ENCODE measurements at places on chromosomes 5 and 9.
A peak's percentile ranks its signal among the peaks of the same experiment; 100 is the strongest.

DNA sequence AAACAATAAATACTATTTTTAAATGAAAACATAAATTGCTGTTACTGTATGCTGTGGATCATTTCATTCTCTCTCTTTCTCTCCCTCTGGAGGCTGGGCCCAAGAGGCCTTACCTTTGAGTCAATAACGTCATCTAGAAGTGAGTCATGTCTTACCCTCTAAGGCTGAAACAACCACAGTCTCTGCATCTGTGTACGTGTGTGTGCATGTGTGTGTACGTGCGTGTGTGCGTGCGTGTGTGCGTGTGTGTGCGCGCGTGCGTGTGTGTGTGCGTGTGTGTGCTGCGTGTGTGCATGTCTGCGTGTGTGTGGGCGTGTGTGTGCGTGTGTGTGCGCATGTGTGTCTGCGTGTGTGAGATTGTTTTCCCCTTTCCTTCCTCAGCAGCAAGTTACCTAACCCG is 13.6 kb upstream of the IL17B start:
- peak; percentile 82 for DNase-seq

DNA sequence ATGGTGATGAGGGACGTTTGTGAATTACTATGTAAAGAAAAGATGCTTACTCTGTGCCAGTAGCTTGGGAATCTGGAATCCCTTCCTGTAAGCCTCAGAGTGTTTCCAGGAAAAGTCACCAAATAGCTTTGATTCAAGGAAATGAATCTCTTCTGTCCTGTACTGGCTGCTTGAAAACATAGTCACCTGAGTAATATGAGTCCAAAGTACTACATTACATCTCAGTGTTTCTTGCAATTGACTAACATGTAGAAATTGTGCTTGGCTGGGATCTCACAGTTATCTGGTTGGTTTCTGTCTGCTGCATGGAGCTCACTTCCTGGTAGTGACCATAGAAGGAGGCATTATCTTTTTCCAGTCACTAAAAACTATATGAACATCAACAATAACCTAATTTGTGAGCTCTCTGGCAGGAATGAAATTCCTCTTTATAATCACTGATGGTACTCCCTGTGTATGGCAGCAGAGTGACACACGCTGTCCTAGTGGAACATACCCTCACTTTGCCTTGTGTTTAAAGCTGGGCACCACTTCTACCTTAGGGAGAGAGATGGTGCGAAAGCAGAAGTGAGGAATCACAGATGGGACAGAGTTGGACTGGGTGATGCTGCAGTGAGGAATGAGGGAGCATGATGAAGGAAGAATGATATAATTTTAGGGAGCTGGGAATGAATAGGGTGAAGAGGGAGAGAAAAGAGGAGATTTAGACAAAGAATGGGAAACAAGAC is 568.5 kb downstream of the RAB3C start:
- DNase-seq, result no peak

DNA sequence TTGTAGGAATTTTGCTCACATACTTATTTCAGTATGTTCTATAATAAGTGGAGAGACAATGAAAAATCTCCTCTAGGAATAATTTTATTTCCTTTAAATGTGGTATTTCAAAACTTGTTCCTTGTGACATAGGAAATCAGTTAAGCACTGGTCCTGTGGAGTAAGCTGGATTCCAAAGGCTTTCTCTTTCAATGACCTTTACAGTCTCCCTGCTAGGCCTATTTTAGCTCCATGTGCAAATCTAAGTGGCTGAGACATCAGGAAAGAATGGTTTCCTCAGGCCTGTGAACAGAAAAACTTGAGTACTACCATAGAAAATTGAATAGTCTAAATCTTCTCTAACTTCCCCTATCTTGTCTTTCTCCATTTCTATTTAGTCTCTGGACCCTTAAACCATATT is 514.2 kb upstream of the TLE4 start:
- peak; percentile 15 for DNase-seq

DNA sequence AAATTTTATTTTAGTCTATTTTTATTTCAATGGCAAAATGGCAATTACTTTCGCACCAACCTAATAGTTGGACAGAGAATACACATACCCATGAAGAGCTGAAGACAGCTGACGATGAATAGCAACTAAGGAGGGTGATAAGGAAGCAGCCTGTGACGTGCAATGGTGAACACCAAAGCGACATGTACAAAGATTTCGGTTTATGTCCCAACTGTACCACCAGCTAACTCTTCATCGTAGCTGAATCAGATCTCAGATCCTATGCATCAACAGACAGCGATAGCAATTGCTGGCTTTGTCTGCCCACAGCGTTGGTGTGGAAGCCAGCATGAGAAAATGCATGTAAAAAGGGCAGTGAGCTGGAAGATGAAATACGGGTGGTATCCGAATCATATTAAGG is 130.6 kb upstream of the ANKH start:
- DNase-seq, result no peak

GRCh38 chr5:172635038-172635437 is 6.0 kb upstream of the NEURL1B start:
- DNase-seq, result no peak

GRCh38 chr5:94254214-94254613 is 364.2 kb downstream of the KIAA0825 start:
- no peak for DNase-seq

- no peak for DNase-seq
Observed at GRCh38 chr9:134221273-134222017, 57.1 kb upstream of the RNU6ATAC start.

DNA sequence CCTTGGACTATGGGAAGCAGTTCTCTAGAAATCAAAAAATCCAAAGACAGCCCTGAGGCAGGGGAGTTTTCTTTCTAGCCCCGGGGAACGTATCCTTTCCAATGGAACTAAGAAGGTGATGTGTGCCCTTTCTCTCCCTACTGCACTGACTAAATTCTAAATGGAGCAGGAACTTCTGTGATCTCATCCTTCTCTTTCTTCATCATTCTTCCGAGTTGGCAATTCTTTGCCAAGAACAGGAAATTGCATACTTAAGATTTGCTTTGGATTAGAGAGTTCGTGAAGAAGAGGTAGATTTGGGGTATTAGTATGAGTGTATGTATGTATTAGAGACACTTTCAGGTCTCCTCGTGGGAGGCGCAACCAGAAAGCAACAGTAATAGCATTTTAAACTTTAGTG is 178.0 kb upstream of the PIK3R1 start:
- DNase-seq, result no peak

GRCh38 chr5:56772767-56773166 is 42.6 kb upstream of the MAP3K1 start:
- no peak for DNase-seq

- no peak for DNase-seq
Observed at GRCh38 chr5:109485030-109485429, 75.3 kb upstream of the PJA2 start.

DNA sequence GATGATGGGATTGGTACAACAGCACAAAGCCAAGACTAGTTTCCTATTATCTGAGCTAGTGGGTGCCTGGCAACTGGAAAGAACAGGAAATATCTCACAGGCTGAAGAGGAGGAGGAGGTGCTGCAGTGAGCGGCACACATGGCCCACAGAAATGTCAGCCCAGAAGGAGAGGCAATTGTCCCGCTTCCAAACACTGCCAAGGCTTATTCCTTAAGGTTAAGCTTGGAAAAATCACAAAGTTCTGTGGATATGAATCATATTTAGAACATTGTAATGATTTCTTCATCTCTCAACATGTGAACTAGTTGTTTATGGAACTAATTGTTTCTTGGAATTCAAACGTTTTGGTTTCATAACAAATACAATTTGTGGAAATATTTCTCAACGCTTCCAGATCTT is 1019.5 kb upstream of the SEMA6A start:
- peak; percentile 88 for DNase-seq

GRCh38 chr5:52457810-52458209 is 329.9 kb upstream of the ITGA1 start:
- no peak for DNase-seq

GRCh38 chr5:110726249-110727024 is at the start of gene TMEM232:
Gene TMEM232 (minus strand): TSS chr5:110726671. CDS start chr5:110667352, 59,319 bp downstream.
- DNase-seq, result peak; percentile 86
